ENCODE measurements at places on chromosomes 16 and 17. TPM values are rescaled to one million over a fixed set of nuclear protein-coding genes. Genes with fewer than 3 reads are reported as not detected.

DNA sequence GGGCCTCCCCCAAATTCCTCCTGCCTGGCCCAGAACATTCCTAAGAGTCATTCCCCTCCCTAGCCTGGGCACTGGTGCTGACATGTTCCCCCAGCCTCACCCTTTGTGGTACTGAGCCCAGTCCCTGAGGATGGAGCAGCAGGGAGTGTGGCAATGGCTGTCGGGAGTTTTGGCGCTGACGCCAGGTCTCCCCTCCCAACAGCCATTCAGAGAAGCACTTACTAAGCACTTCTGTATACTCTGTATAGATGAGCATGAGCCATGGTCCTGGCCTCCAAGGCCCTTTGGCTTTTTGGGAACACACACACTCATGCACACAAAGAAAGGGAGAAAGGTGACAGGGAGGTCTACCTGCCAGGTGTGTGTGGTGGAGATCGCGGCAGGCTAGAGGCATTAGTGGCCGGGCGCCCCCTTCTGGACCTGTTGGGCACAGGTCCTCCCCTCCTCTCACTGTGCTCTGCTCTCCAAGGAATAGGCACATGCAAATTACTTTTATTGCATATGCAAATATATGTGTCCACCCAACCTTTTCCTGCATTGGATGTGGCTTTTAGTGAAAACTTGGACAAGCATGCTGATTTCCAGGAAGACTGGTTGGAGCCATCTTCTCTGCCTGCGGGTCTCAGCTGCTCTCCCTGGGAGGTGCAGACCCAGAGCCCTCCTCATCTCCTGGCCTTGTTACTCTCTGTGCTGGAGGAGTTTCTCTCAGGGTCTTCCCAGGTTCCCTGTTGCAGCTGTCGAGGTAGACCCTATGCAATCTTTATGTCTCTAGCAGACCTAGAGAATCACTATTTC lies 17.4 kb upstream of the C17orf107 start:
- DNase-seq = no peak

- DNase-seq = no peak
Observed at GRCh38 chr17:17621254-17621653, 29.7 kb upstream of the PEMT start.

DNA sequence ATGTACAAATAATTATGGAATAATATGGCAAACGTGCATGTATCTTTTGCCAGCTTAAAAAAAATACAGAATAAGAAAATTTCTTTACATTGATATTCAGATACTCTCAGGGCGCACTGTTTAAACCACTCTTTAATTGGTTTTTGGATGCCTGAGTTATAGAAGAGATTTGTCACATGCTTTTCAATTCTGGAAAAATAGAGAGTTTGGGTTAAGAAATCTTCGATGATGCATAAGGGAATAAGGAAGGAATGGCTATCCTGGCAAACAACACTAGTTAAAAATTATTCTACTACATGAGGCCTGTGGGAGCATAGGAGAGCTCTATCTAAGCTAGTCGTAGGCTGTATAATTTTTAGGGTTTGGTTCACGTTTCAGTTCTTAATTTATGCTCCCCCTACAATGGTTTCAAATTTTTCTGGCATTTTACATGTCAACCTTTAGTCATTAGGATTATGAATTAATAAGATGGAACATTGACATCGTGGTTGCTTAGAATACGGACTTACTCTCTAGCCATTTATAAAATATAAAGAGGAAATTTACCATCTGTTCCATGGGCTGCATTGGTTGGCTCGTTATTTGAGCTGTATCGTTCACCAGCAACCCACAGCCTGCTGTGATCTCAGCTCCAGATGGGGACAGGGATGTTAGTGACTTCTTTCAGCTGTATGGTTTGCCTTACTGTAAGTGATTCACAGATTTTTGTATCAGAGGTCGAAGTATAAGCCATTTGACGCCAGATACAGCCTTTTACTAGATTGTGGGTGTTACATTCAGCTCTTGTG lies 15.9 kb downstream of the NARF start:
- no peak for DNase-seq

Gene GINS3
- 13.2 TPM for polyA plus RNA-seq

Gene PIPOX
- polyA plus RNA-seq = 3.8 TPM

- no peak for DNase-seq
Observed at GRCh38 chr16:53080345-53081031, 25.7 kb downstream of the CHD9 start.

GRCh38 chr16:22302776-22303363 lies 5.7 kb downstream of the POLR3E start:
- no peak for DNase-seq

Gene CDK3
- polyA plus RNA-seq = 28.5 TPM

DNA sequence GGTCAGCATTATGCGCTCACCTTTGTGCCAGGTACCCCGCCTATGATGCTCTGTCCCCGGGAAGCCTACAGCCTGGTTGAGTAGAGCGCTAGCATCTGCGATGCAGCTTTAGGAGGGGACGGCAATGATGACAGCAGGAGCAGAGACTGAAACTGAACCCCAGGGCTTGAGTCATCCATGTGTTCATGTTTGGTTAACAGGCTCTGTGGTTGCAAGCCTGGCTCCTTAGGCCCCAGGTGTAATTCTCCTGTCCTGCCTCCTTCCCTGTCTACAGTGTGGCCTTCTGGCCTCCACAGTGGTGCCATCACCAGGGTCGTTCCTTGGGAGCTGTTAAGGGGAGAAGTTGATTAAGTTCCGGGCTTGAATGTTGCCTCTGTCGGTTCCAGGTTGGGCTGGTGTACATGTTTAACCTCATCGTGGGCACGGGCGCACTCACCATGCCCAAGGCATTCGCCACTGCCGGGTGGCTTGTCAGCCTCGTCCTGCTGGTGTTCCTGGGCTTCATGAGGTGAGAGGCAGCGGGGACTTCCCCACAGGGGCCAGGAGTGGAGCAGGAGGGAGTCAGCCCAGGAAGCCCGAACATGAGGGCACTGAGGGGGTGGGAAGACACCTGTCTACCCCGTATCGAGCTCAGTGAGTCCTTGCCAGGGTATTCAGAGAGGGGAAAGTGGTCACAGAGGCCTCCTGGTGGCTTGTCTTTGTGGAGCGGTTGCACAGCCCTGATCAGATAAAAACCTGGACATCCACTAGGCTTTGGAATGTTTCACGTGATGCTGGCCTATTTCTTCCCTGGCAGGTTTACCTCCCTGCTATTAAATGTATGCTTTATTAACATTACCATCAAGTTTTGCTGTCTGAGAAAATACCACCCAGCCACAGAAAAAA lies 9.2 kb upstream of the NAT9 start:
- no peak for DNase-seq

GRCh38 chr17:74736513-74737298 lies at the start of gene RAB37:
Gene RAB37, plus strand, starts transcription at chr17:74737256. Its CDS starts 17 bp downstream, at chr17:74737273.
- DNase-seq = no peak

GRCh38 chr16:17724242-17724898 lies 253.6 kb upstream of the XYLT1 start:
- no peak for DNase-seq
